ENCODE measurements at places on chromosomes 13 and 19. TPM values are rescaled to one million over a fixed set of nuclear protein-coding genes. Genes with fewer than 3 reads are reported as not detected.

DNA sequence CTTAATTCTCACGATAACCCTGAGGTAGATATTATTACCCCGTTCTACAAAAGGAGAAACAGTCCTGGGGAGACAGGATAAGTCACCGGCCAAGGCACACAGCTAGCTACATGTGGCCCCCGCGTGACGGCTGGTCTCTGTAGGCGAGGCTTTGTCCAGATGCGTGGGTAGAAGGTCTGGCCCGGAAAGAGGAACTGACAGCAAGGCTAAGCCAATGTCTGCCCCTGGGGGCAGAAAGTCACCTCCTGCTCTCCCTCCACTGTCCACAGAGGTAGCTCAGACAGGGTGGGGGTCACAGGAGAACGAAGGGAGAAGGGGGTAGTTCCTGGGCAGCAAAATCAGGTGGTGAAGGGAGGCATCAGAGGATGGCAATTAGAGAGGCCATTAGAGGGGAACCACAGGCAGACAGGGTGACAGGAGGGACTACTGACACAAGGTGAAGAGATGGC is 1.8 kb downstream of the APOC4 start:
- no peak for DNase-seq

- DNase-seq, result no peak
Observed at GRCh38 chr19:41997851-41998229, 3.8 kb upstream of the ATP1A3 start.

DNA sequence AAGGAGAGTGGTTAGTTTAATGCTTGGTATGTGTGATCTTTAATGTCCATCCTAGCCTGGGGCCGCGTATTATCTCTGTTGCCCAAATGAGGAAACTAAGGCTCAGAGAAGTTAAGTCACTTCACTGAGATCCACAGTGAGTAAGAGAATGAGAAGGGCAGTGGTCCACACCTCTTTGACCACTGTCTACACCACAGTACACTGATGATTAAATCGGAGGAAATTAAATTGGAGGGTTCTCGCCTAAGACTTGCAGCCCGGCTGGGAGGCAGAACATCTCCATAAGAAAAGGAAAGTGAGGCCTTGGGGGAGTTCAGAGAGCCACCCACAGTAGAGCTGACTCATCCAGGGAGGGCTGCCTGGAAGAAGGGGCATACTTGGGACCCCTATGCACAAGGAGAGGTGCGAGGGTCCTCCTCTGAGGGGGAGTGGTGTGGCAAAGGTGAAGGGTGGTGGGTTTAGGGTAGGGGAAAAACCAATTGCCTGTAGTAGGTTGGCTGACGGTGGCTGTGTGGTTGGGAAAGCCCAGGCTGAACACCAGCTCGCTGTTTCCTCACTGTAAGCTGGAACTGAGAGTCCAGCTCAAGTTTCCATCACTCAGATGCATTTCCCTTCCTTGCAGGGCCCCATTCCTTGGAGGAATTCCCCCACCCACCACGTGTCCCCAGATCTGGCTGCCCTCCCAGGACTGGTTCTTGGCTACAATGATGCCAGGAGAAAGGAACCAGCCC is 15.0 kb upstream of the DHRS12 start:
- peak; percentile 83 for DNase-seq

FLT1 gene
- 21.9 TPM for total RNA-seq

GDF15 gene
- 0.20 TPM for total RNA-seq
